ENCODE measurements at places on chromosomes 16 and 17. TPM values are rescaled to one million over a fixed set of nuclear protein-coding genes. Genes with fewer than 3 reads are reported as not detected.

The SLC12A3 gene
- not detected for total RNA-seq

DNA sequence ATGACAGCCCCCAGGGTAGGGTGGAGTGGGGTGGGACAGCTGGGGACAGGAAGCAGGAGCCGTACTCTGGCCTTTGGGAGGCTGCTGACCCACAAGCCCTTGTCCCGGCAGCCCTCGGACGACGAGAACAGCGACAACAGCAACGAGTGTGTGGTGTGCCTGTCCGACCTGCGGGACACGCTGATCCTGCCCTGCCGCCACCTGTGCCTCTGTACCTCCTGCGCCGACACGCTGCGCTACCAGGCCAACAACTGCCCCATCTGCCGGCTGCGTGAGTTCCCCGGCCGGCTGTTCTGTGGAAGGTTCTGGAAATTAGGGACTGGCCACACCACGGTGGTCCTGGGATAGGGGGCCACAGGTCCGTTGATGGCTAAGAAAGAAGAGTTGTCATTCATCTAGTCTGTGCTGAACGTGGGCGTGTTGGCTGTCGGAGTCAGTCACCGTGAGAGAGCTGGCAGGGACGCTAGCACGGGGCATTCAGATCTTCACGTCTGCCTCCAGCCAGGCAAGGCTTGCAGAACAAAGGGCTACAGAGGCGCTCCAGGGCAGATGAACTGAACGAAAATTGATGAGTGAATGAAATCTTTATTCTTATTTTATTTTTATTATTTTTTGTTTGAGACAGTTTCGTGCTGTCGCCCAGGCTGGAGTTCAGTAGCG lies 19.8 kb upstream of the NUDT16L1 start:
- DNase-seq, result no peak

DNA sequence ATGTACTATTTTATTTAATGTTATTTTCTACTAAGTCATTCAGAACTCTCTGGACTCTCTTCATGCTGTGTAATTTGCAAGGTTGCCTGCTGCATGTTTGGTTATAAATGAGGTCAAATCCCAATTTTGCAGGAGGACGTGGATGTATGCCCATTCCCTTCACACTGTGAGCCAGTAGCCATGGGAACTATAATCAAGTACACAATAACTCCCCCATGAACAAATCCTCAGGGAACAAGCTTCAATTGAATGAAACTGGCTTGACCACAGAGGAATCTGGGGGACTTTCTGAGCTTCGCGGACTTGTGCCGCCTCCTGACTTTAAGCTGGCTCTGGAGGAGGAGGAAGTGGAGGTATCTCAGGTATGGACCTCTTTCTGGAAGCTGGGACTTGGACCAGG lies 14.6 kb upstream of the KCTD13 start:
- DNase-seq, result no peak

DNA sequence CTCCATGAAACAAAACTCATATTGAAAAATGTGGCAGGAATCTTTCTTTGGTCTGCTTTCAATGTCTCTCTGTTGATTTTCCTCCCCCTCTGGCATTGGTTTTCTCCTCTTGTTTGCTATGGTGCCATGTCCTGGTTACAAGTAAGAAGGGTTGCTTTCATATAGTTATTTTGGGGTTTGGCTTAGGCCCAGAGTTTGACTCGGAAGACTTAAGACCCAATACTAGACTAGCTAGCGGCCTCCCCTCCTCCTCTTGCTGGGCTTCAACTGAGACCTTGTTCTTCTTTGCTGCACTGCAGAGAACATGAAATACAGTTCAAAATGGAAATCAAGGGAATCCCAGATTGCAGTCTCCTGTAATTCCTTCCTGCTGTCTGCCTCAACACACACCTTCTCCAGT lies 30.0 kb upstream of the CLEC18A start:
- no peak for DNase-seq

The NOTUM gene
- 0.15 TPM for total RNA-seq

GRCh38 chr16:55824473-55825000 lies 8.4 kb downstream of the CES1 start:
- no peak for DNase-seq

DNA sequence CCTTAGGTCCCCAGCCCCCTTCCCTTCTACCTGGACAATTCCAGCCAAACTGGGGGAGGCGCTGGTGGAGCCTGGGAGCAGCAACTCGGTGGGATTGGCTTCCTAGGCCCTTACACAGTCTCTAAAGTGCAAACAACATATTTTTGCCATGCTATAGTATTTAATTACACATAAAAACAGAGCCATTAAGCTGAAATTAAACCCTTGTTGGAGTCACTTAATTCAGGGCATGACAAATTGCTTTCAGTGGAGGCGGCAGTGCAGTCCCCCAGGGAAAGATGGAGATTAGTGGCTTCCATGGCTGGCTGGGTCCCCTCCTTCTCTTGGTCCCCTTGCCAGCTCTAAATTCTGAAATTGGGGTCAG lies 17.3 kb downstream of the IGFBP4 start:
- DNase-seq, result no peak

The STX1B gene
- 0.46 TPM for total RNA-seq

DNA sequence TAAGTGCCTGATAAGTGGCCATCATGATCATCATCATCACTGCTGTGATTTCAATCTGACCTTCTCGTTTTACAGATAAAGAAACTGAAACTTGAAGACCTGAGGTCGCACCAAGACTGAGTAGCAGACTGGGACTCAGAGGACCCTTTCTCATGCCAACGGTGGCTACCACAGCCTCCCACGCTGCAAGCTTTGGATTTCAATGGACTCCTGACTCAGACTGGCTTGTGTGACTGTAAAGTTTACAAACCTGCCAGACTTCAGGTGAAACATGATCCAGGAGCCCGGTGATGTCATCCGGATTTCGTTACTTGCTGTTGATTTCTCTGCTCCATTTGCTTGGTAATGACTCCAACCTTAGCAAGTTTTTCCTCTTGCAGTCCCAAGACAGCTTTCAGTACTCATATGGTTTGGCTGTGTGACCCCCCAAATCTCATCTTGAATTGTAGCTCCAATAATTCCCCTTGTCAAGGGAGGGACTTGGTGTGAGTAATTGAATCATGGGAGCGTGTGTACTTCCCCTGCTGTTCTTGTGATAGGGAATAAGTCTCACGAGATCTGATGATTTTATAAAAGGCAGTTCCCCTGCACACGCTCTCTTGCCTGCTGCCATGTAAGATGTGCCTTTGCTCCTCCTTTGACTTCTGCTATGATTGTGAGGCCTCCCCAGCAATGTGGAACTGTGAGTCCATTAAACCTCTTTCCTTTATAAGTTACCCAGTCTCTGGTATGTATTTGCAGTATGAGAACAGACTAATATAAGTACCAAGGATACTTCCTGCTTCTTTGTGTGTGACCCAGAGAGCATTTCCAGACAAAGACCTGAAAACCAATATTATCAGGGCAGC lies 26.7 kb upstream of the IRX6 start:
- DNase-seq, result no peak

The COG1 gene
- 18.0 TPM for total RNA-seq

- no peak for DNase-seq
Measured at GRCh38 chr17:80388175-80388574, 26.8 kb upstream of the ENDOV start.

- no peak for DNase-seq
Measured at GRCh38 chr16:57976331-57976796, 5.4 kb upstream of the CNGB1 start.

DNA sequence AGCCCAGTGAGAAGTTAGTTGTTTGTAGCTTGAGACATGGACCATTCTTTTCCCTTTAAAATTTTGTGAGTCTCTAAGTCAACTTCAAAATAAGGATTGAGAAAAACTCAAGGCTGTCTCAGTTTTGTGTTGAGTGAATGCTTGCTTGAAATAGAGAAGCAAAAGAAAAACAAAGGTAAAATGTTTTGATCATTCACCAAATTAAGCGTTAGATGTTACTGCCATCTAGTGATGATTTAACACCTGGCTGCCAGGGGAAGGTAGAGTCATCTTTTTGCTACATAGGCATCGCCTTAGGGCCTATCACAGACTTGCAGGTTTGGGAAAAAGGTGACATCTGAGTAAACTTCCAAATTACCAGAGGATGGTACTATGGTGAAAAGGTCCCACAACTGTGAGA lies 74.4 kb downstream of the PCTP start:
- no peak for DNase-seq

The CPNE2 gene
- total RNA-seq, result 26.0 TPM

GRCh38 chr16:5006348-5007193 lies 27.2 kb downstream of the NAGPA start:
- DNase-seq, result no peak

The KRTAP9-7 gene
- total RNA-seq, result not detected

DNA sequence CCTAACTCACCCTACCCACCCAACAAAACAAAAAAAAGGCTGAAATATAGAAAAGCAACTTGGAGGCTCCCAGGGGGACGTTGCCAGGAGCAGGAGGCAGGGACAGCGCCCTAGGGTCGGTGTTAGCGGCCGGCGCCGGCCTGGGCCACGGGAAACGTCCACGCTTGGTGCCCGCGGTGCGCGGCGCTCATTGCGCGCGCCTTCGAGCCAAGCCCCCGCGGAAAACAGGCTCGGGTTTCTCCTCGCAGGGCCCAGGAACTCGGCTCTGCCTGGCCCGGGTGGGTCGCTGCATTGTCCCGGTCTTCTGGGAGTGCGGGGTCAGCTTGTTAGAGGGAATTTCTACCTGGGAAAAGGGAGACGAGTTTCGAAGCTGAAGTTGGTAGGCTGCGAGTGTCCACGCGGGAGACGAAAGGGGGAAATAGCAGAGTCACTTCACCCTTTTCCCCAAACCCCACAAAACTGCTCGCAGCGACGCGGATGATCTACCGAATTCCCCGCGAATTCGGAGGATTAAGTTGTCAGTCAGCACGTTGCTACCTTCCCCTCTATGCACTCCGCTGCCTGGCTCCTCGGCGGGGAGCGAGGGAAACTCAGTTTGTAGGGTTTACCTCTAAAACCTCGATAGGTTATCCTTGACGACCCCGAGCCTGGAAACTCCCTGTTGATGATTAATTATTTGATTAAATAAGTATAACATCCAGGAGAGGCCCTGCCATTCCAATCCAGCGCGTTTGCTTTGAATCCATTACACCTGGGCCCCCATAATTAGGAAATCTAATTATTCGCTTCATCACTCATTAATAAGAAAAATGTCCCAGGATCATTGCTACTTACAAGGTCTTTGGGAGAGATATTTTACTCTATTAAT lies 751 bp upstream of the FOXC2 start:
- no peak for DNase-seq

DNA sequence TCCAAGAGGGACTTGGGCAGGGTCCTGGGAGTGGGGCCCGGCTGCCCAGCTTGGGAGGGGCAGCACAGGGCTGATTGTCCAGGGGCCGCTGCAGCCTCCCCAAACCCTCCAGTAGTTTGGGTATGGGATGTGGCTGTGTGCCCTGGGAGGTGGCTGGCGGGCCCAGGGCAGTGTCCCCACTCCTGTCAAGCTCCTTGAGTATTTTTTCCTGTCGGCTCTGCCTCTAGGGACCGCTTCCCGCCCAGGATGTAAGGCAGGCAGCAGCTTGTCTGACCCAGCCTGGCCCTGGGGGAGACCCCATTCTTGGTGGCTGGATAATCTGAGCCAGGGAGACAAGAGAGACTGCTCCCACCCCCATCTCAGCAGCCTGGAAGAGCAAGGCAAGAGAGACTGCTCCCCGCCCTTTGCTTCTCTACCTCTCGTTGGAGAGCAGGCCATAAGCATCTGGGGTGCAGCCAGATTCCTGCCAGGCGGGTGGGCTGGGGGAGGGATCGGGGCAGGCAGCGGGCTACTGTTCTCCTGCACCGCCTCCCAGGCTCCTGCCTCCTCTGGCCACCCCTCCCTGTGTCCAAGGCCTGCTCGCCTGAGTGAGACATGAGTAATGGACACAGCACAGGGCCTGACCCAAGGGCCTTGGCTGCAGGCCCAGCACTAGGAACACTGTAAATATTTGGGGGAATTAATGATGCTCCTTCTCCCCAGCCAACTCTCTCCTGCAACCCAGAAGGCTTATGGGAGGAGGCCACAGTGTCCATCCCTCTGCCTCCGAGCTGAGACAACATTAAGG lies 18.4 kb upstream of the ITGA3 start:
- no peak for DNase-seq

- DNase-seq, result no peak
Measured at GRCh38 chr16:75074920-75075687, 41.5 kb downstream of the LDHD start.

DNA sequence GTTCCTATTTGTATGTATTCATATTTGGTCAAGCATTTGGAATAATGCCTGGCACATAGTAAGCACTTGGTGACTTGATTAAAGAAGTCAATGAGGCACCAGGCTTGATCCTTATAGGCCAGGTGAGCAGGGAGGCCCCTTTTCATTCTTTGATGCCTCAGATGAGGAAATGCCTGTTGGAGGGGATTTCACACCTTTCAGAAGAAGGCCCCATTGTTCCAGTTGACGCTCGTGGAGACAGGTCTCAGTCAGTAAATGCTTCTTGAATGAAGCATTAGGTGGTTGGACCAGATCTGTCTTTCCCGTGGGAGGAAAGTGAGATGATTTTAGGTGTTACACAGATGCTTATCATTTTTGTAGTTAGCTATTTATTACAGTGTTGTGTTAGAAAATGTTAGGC lies 13.0 kb downstream of the LCMT1 start:
- DNase-seq, result no peak

The CCL4 gene
- not detected for total RNA-seq

- DNase-seq, result no peak
Measured at GRCh38 chr17:18932360-18933055, 19.5 kb upstream of the SLC5A10 start.

DNA sequence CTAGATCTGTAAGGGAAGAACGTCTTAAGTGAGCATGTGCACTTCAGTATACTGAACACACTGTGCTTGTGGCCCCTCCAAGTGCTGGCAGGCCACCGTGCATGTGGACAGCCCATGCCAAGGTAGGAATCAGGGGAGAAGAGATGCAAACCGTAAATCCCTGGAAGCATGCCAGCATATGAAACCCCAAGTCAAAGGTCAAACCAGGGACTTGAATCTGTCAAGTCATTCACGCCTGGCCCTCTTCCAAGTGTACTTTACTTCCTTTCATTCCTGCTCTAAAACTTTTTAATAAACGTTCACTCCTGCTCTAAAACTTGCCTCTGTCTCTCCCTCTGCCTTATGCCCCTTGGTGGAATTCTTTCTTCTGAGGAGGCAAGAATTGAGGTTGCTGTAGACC lies 2.8 kb upstream of the ATXN2L start:
- no peak for DNase-seq

The ZG16 gene
- total RNA-seq, result not detected

The CHD9NB gene
- total RNA-seq, result 0.57 TPM

- DNase-seq, result no peak
Measured at GRCh38 chr16:46688101-46688653, 801 bp downstream of the VPS35 start.

The ACSM2A gene
- not detected for total RNA-seq

- no peak for DNase-seq
Measured at GRCh38 chr16:70725912-70726828, 40.3 kb upstream of the MTSS2 start.

GRCh38 chr16:77692612-77693011 lies 29.7 kb upstream of the NUDT7 start:
- no peak for DNase-seq

The PIMREG gene
- 36.5 TPM for total RNA-seq

The C16orf54 gene
- not detected for total RNA-seq

DNA sequence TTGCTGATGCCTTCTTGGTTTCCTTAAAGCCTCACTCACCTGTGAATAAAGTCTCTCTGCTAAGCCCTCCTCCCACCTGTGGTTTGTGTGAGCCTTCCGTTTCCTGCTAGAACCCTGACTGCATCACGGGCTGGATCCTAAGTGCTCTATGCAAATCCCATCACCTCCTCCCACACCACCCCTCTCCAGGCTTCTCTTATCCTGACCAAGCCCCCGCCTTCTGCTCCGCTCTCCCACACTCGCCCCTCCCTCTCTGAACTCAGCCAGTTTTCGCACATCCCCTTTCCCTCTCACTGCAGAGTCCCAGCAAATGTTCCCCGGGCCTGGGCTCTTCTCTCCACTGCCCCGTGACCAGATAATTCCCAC lies 51.8 kb downstream of the PIMREG start:
- DNase-seq, result no peak

All from NCI-H460 (cell line).